WTC11 (cell line): ENCODE measurements at places on chromosomes 2 and 18.

DNA sequence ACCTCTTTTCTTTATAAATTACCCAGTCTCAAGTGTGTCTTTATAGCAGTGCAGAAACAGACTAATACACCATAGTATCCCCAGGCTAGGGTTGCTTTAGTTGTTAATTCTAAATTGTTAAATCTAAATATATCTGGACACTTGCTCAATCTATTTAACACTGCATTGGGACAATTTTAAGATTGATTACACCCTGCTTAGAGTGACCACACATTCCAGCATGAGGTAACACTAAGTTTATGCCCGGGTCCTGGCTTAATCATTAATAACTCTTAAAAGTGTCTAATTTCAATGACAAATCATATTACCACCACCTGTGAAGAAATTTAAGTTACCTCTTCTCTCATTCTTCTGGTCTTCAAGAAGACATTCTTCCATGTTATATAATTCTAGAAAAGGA is 131.4 kb downstream of the ZNF385B start:
- no peak for DNase-seq

- DNase-seq, result no peak
Observed at GRCh38 chr2:9336576-9337314, 86.6 kb downstream of the ITGB1BP1 start.

GRCh38 chr18:6323319-6323889 is 91.3 kb downstream of the L3MBTL4 start:
- DNase-seq, result no peak

DNA sequence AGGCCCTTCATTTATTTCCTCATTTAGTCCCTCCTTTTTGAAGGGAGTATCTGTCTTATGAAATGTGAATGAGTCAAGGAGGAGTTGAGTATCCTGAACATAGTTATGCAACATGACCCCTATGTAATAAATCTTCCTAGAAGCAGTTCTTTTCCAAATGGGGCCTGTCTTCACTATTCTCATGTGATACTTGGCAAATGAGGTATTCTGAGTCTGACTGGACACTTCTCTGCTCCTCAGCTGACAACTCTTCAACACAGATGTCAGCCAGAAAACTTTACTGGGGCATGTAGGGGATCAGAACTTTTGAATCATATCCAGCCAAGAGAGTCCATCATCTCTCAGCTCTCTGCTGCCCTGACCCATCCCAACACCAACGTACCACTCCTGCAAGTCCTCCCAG is 291.6 kb downstream of the ZNF385B start:
- DNase-seq, result no peak

GRCh38 chr2:237597196-237598145 is 6.9 kb upstream of the RAB17 start:
- no peak for DNase-seq

DNA sequence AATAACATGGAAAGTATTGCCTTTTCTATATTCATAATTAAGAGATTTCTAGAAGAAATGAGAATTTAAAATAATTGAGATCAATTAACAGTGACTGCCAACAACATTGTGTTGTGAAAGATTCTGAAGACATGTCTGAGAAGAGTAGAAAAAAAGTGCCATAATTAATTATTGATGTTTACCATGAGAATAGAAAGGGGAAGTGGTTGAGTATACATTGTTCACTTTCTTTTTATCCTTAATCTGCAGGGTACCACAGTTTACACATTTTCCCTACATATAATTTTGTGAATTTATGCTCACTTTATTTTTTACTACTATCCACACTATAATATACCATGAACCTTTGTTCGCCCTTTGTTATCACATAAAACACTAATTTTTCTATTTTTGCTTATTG is 47.1 kb upstream of the UBE2E3 start:
- DNase-seq, result no peak
